ENCODE measurements at places on chromosomes 3 and 15.

GRCh38 chr15:56244038-56244810 lies 545 bp upstream of the RFX7 start:
- H3K4me3 ChIP-seq = peak overlapping the region; percentile 94
- no peak for DNase-seq
- H3K36me3 ChIP-seq = no peaks in the 10 kb centered on the region
- H3K27ac ChIP-seq = peak overlapping the region; percentile 96

GRCh38 chr15:70387993-70388392 lies 290.3 kb upstream of the TLE3 start:
- H3K4me3 ChIP-seq = no peak overlapping the region
- H3K36me3 ChIP-seq = no peaks in the 10 kb centered on the region
- no peaks in the 10 kb centered on the region for H3K27me3 ChIP-seq
- no peak for DNase-seq
- H3K4me1 ChIP-seq = no peaks in the 10 kb centered on the region
- H3K27ac ChIP-seq = no peak overlapping the region

- H3K27me3 ChIP-seq = no peaks in the 10 kb centered on the region
- H3K4me3 ChIP-seq = no peak overlapping the region
- no peaks in the 10 kb centered on the region for H3K4me1 ChIP-seq
- no peaks in the 10 kb centered on the region for H3K36me3 ChIP-seq
- no peak for DNase-seq
- H3K27ac ChIP-seq = peak overlapping the region; percentile 2
Measured at GRCh38 chr3:21059404-21059803, 691.6 kb downstream of the ZNF385D start.

- no peak overlapping the region for H3K27ac ChIP-seq
- H3K4me3 ChIP-seq = no peak overlapping the region
- no peaks in the 10 kb centered on the region for H3K36me3 ChIP-seq
- no peaks in the 10 kb centered on the region for H3K4me1 ChIP-seq
- no peak for DNase-seq
Measured at GRCh38 chr3:11618904-11619303, 24.8 kb downstream of the VGLL4 start.
